ENCODE measurements at places on chromosomes 16 and 17.

DNA sequence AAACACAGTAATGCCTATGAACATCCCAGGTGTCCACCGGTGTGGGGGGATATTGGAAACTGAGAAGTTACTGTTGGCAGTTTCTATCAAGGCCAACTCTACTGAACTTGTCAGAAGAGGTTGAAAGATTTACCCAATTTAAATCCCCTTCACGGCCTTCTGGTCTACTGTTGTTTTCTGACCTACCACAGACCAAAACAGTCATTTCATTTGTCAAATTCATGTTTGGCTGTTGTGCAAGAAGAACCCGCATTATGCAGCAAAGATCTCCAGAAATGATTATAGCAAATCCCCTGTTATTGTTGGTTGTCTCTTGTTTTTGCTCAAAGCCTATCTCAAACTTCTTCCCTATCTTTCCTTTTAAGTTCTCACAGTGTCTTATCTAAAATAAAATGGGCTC, 73.1 kb upstream of the MAF start:
- DNase-seq = no peak

- DNase-seq = no peak
Observed at GRCh38 chr16:19410435-19411171, 7.1 kb upstream of the TMC5 start.

- DNase-seq = no peak
Observed at GRCh38 chr16:19997734-19998133, 76.0 kb downstream of the GPR139 start.

- DNase-seq = no peak
Observed at GRCh38 chr16:67936124-67936879, at the start of gene PSMB10. Gene PSMB10 (minus strand): TSS chr16:67936850. CDS start chr16:67936749, 101 bp downstream.

- no peak for DNase-seq
Observed at GRCh38 chr16:66933776-66934137, 445 bp downstream of the CIAO2B start.

GRCh38 chr17:44778656-44779210, 19.9 kb downstream of the ADAM11 start:
- no peak for DNase-seq

GRCh38 chr17:82332669-82333278, 792 bp downstream of the SECTM1 start:
- DNase-seq = no peak

GRCh38 chr17:58304750-58305486, 23.7 kb downstream of the TSPOAP1 start:
- DNase-seq = no peak

DNA sequence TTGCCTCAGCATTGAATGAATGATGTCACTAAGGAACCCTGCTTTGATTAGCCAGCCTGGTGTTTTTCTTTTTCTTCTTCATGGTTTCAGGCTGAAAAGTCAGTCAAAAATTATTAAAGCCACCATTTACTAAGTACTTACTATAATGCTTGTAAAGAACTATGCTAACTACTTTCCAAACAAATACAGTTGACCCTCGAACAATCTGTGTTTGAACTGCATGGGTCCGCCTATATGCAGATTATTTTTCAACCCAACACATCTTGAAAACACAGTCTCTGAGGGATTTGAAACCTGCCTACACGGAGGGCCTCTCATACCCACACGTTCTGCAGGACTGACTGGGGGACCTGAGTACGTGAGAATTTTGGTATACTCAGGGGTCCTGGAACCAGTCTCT, 136.3 kb downstream of the PARN start:
- no peak for DNase-seq

DNA sequence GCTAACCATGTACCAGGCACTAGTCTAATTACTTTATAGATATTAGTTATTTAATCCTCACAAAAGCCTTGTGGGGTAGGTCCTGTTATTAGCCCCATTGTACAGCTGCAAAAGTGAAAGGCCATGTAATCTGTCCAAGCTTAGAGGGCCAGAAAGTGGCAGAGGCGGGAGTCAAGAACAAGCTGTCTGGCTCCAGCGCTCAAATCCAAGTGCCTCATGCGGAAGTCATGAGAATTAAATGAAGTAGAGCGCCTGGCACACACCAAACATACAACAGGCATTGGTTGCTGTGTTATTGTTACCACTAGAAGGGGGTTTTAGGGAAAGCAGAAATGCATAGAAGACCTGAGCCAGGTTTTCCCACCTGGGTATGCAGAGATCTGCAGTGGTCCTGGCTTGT, 1.2 kb downstream of the AQP8 start:
- DNase-seq = no peak

- DNase-seq = peak; percentile 67
Observed at GRCh38 chr16:4328046-4328781, 12.3 kb downstream of the GLIS2 start.

GRCh38 chr17:61130330-61130729, 269.3 kb upstream of the TBX2 start:
- no peak for DNase-seq

- no peak for DNase-seq
Observed at GRCh38 chr17:65852911-65853310, 291.5 kb upstream of the AXIN2 start.

GRCh38 chr16:46796764-46797269, 34.2 kb downstream of the C16orf87 start:
- no peak for DNase-seq

DNA sequence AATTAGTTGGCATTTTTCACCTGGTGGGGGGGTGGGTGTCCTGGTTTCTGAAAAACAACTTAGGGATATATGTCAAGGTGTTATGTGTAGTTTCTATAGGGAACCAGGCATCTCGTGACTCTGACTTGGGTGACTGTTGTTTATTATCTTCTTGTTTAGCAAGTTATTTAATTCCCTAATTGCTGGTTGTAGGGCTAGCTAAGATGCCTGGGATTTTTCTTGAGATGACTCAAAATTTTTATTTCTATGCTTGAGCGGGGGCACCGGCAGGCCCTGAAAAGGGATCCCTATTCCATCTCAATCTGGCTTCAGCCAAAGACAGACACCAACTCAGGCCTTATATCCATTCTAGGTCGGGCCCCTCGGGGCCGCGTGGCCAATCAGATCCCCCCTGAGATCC, 3.2 kb downstream of the DPH1 start:
- no peak for DNase-seq

DNA sequence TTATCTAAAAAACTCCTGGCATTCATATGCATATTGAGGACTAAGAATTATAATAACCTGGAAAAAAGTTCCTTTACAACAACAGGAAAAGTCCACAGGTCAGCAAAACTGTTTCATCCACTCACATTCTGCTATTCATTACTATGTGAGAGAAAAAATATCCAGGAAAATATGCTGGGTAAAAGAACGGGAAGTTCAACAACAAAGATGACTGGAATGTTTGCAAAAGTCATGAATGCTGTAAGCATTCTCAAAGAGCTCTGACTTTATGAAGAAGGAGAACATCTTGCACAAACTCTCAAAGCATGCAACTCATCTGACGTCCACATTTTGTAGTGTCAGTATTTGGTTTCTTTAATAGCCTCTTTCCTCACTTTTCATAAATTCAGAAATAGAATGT, 56.9 kb upstream of the ALDH3A1 start:
- DNase-seq = no peak

DNA sequence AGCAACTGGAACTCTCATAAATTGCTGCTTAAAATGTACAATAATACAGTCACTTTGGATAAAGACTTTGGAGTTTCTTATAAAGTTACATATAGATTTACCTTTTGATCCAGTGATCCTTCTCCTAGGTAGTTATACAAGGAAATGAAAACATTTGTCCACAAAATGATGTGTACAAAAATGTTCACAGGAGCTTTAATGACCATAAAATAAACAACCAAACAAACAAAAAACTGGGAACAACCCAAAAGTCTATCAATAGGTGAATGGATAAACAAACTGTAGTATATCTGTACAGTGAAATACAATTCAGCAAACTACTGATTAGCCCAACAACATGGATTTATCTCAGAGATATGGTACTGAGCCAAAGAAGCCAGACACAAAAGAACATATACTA, 37.6 kb downstream of the TTLL6 start:
- no peak for DNase-seq

DNA sequence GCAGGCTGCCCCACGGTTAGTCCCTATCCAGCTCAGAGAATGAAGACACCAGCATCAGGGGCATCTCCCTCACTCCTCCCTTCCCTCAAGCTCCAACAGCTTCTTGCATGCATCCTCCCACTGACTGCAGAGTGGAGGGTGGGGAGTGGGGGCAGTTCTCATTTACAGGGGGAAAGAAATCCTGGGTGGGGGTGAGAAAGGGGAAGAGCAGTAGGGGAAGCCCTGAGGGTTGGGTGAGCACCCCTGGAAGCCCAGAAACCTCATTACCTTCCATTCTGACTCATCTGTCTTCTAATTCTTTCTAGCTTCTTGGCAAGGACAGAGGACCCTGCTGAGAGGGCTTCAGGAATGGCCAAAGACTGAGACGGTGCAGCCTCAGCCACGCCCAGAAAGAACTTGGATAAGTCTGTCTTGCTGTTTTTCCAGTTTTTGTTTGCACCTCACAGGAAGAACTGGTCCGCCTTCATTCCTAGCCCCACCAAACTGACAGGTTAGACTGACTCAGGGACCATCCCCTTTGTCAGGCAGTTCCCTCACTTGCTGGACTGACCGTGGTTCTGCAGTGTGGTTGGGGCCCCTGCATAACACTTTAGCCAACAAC, 52.5 kb upstream of the WSB1 start:
- DNase-seq = no peak

- peak; percentile 39 for DNase-seq
Observed at GRCh38 chr17:46194393-46195216, 1.4 kb upstream of the KANSL1 start.

DNA sequence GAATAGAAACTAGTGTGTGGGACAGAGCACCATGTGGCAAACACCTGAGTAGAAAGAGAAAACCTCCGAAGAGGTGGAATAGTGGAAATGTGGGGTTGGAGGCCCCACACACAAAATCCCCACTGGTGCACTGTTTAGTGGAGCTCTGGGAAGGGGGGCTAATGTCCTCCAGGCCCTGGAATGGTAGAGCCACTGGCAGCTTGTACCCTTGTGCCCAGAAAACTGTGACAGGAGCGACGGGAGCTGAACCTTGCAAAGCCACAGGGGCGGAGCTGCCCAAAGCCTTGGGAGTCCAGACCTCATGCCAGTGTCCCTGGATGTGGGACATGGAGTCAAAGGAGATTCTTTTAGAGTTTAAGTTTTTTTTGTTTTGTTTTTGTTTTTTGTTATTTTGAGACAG, 50.6 kb downstream of the RNF112 start:
- no peak for DNase-seq

GRCh38 chr16:55701442-55702319, 45.9 kb downstream of the SLC6A2 start:
- peak; percentile 24 for DNase-seq

DNA sequence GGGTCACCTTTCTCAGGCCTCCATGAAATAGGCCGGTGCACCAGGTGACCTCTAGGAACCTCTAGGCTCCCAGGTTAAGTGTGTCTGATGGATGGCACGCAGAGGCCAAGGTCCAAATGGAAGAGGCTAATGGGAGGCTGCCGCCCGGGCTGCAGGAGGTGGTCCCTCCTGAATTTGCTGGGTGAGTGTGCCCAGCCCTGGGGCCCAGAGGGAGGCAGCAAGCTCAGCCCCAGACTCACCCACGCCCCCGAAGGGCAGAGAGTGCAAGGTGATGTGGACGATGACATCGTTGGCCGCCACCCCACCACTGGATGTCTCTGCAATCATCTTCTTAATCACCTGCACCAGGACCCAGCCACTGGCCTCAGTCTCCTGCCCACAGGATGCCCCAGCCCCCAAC, 9.3 kb downstream of the ALDH3A1 start:
- DNase-seq = no peak

- DNase-seq = no peak
Observed at GRCh38 chr17:57493171-57493570, 236.8 kb downstream of the MSI2 start.

GRCh38 chr16:68665501-68665900, 20.4 kb downstream of the CDH3 start:
- DNase-seq = no peak

- DNase-seq = no peak
Observed at GRCh38 chr17:75487351-75488070, 27.8 kb downstream of the CASKIN2 start.

- no peak for DNase-seq
Observed at GRCh38 chr17:48530887-48531272, at the start of gene HOXB1. Gene HOXB1 (minus strand): TSS chr17:48531011. CDS start chr17:48530904, 107 bp downstream.

DNA sequence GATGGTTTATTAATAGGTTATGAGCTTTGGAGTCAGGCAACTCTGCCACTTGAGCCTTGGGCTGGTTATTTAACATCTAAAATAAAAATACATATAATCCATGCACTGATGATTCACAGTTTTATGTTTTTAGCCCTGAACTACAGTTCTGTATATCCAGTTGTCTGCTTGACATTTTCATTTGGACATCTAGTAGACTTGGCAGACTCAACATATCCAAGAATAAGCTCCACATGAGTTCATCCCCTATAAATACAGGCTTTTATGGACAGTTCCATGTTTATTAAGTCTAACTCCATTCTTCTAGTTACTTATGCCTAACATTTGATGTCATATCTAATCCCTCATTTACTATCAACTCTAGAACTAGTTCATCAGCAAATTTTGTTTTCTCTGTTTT, 174.2 kb downstream of the KIF2B start:
- DNase-seq = no peak

DNA sequence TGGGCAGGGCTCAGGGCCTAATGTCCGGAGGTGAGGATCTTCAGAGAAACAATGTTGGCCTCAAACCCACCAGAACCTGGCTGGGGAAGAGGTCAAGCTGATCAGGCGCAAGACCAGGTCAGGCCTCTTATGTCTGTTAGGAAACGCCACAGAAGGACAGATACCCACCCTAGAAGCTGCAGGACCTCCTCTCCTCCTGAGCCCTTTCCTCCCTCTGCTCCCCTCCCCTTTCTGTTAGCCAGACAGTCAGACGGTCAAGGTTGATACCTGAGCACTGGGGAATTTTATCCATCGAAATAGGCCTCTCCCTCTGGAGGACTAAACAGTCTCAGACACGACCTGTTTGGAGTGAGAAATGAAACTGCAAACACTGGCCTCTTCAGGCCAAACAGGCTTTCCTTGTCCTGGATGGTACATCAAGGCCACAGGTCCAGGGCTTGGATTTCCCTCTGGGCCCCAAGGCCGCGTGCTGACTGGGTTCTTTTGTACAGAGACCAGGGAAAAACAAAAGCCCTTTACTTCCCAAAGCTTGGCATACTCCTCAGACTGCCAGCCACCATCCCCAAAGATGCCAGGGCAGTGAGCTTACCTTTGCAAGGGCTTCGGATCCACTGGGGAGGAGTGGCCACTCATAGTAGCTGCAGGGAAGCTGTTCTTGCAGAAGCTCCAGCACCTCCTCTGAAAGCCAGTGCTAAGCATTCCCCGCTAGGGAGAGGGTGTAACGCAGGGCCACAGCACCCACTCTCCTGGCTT, 135.8 kb downstream of the CCDC182 start:
- no peak for DNase-seq

DNA sequence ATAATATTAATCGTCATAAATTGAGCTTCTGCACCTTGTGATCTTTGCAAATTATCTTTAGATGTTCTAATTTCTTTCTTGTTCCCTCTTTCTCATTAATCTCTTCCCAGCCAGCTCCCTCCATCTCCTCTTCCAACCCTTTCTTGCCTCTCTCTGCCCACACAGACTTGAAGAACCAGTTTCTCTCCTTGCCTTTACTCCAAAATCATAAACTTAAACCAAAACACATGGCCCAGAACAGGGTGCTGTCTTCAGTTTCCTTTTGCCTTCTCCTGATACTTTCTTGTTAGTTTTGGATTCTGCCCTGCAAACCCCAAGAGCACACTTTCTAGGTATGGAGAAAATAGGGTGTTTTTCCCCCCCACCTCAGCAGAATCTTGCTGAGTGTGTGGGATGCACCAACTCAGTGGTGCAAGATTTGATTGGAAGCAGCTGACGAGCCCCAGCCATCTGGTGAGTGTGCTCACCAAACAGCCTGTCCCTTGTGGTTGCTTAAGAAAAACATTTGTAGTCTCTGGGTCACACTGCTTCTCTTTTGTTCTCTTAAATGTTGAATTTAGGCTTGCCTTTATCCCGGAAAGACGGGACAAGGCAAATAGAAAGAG, 175.8 kb upstream of the MAF start:
- no peak for DNase-seq
